ENCODE measurements at places on chromosomes 12 and 14.

DNA sequence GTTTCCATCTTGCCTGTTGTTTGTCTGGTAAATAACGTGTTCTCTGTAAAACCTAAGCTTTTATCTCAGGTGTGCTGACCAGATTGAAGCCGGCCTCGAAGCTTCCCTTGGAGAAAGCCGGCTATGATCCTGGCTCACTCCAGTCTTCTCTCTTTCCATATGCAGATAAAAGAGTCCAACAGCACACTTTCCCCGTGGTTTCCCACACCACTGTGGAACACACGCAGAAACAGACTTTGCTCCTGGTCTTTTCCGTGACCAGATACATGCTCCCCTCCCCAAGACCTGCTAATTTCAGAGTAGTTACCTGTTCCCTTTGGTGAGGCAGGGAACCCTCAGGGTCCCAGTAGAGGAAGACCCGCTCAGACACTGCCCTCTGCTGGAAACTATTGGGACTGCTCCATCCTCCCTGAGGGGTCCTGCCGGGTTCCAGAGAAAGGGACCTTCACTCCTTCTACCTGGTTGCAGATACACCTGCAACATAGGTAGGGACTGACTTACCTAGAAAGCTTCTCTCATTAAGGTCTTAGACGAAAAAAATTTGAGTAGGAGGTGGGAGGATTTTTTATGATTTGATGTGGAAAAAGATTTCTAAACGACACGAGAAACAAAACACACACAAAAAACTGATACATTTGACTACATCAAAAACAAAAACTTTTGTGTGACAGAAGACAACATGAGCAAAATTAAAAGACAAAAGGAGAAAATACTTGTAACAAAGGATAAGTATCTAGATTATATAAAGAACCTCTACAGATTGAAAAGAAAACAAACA, 415.4 kb upstream of the CCDC196 start:
- DNase-seq, result no peak

- DNase-seq, result no peak
These were observed 3.5 kb downstream of the VSX2 start for GRCh38 chr14:74242780-74243042.

DNA sequence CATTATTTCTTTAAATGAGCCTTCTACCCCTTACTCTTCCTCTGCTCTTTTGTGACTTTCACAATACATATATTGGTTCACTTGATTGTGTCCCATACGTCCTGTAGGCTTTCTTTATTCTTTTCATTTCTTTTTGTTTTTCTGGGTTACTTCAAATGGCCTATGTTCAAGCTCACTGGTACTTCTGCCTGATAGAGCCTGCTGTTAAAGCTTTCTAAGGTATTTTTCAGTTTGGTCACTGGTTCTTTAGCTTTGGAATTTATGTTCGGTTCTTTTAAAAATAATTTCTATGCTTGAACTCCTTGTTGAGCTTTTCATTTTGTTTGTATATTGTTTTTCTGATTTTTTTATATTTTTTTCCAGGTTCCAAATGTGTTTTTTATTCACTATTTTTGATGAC, 81.9 kb downstream of the E2F7 start:
- DNase-seq, result no peak

GRCh38 chr14:81153187-81153586, 67.6 kb downstream of the GTF2A1 start:
- DNase-seq, result no peak

- no peak for DNase-seq
These were observed 74.0 kb upstream of the MDM1 start for GRCh38 chr12:68406134-68406576.

GRCh38 chr12:89664441-89664840, 44.2 kb downstream of the ATP2B1 start:
- DNase-seq, result no peak

GRCh38 chr14:64879635-64880220, at the start of gene SPTB:
TSS of gene SPTB (minus strand) at chr14:64879907. CDS start at chr14:64823094, 56,813 bp downstream.
- DNase-seq, result peak; percentile 91

DNA sequence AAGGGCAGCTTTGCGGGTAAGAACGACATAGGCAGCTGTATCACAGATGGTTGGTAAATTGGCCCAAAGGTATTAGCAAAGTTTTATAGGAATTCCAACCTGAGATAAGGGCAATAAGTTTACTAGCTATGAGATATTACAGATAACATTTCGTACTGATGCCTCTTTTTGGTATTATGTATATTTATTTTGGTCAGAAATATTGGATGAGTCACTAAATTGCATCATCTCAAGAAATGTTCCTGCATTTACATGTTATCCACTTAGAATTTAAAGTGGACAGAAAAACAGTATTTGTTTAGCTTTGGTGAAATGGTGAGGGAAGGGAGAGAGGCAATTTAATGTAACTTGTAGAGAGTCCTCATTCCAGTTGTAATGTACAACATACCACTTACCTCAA, 65.1 kb upstream of the PZP start:
- DNase-seq, result no peak

DNA sequence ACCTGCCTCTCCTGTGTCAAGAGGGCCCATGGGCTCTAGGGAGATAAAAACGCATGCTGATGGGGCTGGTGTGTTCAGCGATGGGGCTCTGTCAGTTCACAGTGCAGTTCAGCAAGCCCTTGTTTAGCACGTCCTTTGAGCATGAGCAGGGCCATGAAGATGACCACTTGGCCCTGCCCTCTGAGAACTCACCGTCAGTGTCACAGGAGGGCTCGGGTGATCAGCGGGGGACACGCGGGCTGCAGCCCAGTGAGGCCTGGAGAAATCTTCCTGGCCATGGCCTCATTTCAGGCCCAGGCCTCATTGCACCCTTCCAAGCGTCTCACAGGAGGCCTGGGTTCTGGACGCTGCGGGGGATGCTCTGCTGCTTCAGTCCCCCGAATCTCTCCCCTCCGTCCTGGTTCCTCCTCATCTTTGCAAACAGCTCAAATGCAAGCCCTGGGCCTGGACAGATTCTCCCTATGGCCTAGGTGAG, 181.6 kb downstream of the ADGRD1 start:
- no peak for DNase-seq

DNA sequence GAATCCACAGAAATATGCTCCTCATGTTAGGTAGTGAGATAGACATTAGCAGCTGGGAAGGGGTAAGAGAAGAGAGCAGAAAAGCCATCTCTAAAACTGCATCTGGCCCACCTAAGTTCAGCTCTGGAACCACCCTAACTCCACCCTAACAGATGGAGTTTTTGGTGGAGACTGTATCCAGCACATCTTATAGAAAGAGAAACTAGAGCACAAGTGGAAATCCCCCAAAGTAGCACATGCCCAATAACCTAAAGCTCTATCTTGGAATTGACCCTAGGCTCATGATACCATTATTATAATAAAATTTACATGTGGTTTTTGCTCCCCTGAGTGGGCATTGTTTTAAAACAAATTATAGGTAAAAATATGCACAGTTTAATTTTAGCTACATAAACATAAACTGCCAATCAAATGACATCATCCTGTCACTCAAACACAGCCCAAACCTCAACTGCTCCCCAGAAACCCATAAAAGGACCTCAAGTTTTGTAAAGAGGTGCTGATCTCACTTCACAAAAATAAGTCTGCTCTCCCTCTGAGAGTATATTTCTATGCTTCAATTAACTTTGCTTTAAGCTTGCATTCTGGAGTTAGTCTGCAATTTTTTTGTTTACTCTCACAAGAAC, 206.4 kb downstream of the PIK3C2G start:
- DNase-seq, result no peak

DNA sequence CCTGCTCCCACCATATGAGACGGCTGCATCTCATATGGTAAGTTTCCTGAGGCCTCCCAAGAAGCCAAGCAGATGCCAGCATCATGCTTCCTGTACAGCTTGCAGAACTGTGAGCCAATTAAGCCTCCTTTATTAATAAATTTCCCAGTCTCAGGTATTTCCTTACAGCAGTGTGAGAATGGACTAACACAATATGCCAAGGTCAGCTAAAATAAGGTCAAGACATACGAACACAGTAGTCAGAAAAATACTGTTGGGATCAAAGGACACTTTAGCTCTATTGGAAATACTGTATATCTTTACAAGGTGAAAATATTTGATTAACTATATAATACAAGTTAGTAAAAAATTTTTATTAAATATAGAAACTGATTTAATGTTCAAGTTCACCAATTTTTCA, 28.8 kb downstream of the SEL1L start:
- DNase-seq, result no peak

GRCh38 chr12:16530268-16530850, 75.6 kb downstream of the LMO3 start:
- no peak for DNase-seq

GRCh38 chr12:43008953-43009845, 419.7 kb upstream of the PRICKLE1 start:
- no peak for DNase-seq

DNA sequence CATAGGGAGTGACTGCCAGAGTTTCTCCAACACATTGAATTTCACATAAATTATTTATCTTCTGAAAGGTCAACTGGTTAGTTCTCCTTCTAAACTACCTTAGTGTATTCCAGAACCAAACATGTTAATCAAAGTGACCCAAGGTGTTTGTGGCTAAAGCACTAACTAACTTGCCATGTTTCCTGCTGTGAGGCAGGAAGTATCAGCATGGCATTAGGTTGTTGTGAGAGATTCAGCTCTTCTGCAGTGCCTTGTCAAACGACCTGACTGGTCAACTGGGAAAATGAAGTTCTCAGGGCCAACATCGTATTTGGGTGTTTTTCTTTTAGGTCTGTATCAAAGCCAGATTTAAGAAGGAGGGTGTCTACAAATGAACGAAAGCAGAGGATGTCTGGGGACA, 448.1 kb downstream of the APAF1 start:
- DNase-seq, result no peak

- DNase-seq, result no peak
These were observed 117.2 kb downstream of the PPM1H start for GRCh38 chr12:62817556-62818271.

- DNase-seq, result no peak
These were observed 18.6 kb upstream of the RIN3 start for GRCh38 chr14:92495027-92495426.

- no peak for DNase-seq
These were observed at the start of gene AICDA for GRCh38 chr12:8612629-8613028. TSS of gene AICDA (minus strand) at chr12:8612859. CDS start at chr12:8612767, 92 bp downstream.

DNA sequence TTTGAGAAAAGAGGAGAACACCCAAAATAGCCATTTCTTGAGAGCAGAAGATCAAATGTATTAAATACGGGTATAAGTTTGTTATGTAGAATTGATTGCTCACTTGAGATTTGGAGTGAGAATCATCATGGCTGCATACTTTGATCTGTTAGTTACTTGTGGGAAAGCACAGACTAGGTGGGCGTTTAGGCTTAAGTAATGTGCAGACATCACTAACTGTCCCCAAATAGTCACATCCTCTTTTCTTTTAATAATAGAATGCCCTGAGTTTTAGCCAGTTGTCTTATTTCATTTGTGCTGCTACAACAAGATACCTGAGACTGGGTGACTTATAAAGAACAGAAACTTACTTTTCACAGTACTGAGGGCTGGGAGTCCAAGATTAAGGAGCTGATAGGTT, 14.3 kb upstream of the GTF2A1 start:
- no peak for DNase-seq

GRCh38 chr14:105093431-105094192, 28.4 kb upstream of the GPR132 start:
- DNase-seq, result no peak
